ENCODE measurements at places on chromosomes 13 and 19. TPM values are rescaled to one million over a fixed set of nuclear protein-coding genes. Genes with fewer than 3 reads are reported as not detected.

Gene SLC10A2
- total RNA-seq: not detected

Gene HSPB6
- total RNA-seq: 49.6 TPM

Gene CEACAM16
- total RNA-seq: not detected

Gene SLC25A15
- total RNA-seq: 18.4 TPM

Gene INSR
- total RNA-seq: 28.9 TPM

Gene TIMM50
- total RNA-seq: 84.0 TPM

Gene DPY19L3
- total RNA-seq: 35.7 TPM

Gene LRRC63
- 0.22 TPM for total RNA-seq

Gene PTH2
- not detected for total RNA-seq

Gene FLT3
- not detected for total RNA-seq

Gene RDH8
- total RNA-seq: not detected

Gene FAM83E
- 0.77 TPM for total RNA-seq

Gene ZNF527
- 5.6 TPM for total RNA-seq

Gene CD37
- not detected for total RNA-seq

Gene POU2F2
- 1.00 TPM for total RNA-seq

Gene ZNF556
- total RNA-seq: 0.12 TPM

Gene HIF3A
- 8.7 TPM for total RNA-seq

Gene NFIC
- total RNA-seq: 65.7 TPM

Gene SLITRK6
- total RNA-seq: 0.22 TPM

Gene PLPPR3
- not detected for total RNA-seq

Gene NLRP5
- not detected for total RNA-seq
